ENCODE measurements at places on chromosomes 11 and 22.
A peak's percentile ranks its signal among the peaks of the same experiment; 100 is the strongest.

DNA sequence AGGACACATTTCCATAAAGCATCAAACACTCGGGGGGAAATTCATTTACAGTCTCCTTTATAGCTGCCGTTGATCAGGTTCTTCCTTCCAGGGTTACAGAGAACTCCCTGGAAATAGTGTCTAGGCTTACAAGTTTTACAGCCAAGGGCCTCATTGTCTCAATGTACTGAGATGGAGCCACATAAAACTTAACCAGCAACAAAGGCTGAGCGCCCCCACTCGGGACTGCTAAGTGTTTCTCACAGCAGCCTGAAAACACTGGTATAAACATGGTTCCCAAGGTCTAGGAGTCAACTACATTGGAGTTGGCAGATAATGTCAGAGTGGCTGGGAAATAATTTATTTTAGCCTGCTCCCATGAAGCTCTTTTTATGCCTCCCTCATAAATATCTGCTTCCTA lies 686.2 kb downstream of the OPCML start:
- DNase-seq = no peak

- no peak for DNase-seq
These were observed 133.5 kb downstream of the CNTN5 start for GRCh38 chr11:99154277-99154676.

DNA sequence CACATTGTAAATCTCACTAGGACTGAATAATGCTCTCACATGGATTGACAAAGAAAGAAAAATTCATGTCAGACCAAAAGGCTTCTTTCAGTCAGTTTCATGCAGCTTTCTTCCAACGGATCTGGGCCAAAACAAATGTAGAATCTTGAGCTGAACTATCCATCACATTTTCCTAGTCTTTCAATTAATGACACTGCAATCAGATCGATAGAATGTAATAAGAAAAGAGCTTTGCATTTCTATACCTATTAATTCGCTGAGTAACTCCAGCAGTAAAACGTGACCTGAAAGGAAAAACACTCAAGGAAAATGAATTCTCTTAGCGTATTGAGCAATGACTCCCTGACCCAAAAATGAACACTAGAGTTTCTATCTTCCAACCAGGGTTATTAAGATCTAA lies 194.8 kb upstream of the BLID start:
- no peak for DNase-seq

DNA sequence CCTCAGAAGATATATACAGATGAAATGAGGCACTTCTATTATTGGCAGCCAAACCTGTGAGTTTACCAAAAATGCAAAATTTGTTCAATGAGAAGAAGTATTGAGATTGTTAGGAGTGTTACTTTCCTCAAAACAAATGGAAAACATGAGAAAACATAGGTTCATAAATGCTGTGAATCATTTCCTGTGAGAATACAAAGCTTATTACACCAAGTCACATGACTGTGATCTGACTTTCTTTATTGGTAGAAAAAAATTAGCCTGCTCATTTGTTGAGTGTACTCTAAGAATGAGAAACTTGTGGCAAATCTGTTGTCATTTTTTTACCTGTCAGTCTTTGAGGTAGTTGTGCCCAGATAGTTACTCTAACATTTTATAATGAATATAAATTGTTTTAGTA lies 215.1 kb downstream of the TMEM135 start:
- DNase-seq = no peak

GRCh38 chr11:107998761-107999160 lies 9.9 kb upstream of the CUL5 start:
- no peak for DNase-seq

GRCh38 chr11:93536101-93536861 lies 6.9 kb downstream of the SMCO4 start:
- no peak for DNase-seq

DNA sequence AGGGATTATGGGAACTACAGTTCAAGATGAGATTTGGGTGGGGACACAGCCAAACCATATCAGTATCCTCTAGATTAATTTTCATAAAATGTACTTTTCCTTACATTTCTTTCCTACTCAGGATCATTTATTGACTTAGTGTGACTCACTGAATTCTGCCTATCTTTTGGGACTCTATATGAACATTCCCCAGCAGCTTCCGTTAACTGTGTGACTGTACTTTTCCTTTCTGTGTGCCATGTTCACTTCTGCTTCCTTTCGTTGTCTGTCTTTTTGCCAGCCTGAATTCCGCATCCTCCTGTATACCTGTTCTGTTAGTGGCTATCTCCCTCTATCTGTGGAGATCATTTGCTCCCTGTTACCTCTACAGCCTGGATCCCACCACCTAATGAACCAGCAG lies 48.8 kb downstream of the SPECC1L start:
- DNase-seq = no peak

DNA sequence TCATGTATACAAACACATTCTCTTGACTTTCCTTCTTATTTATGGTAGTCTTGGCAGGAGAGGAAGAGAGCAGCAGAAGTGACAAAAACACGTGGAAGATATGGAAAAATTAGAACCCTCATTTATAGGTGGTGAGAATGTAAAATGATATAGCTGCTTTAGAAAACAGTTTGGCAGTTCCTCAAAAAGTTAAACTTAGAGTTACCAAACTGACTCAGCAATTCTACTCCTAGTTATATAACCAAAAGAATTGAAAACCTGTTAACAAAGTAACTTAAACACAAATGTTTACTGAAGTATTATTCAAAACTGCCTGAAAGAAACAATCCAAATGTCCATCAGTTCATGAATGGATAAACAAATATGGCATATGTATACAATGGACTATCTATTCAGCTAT lies 16.8 kb downstream of the NUCB2 start:
- DNase-seq = no peak

- no peak for DNase-seq
These were observed 14.7 kb downstream of the IGLL1 start for GRCh38 chr22:23565305-23565914.

GRCh38 chr11:15825976-15826650 lies 530.2 kb downstream of the SOX6 start:
- no peak for DNase-seq

DNA sequence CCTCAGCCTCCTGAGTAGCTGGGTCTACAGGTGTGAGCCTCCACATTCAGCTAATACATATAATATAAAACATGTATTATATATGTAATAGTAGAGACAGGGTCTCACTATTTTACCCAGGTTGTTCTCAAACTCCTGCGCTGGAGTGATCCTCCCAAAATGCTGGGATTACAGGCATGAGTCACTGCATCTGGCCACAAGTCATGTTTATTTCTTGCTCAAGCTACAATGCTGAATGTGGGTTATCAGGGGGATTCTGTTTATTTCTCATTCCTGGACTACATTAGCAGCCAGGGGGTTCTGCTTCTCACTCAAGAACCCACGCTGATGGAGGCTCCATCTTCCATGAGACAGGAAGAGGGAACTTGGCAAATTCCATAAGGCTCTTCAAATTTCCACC lies 24.8 kb downstream of the FOLR3 start:
- no peak for DNase-seq

- no peak for DNase-seq
These were observed 4.7 kb downstream of the HARBI1 start for GRCh38 chr11:46612326-46612725.

- no peak for DNase-seq
These were observed 5.6 kb downstream of the NECTIN1 start for GRCh38 chr11:119723243-119723951.

GRCh38 chr22:36286096-36286957 lies 33.4 kb downstream of the APOL1 start:
- peak; percentile 47 for DNase-seq

- DNase-seq = no peak
These were observed 181.2 kb downstream of the CSNK2A3 start for GRCh38 chr11:11171854-11172253.

DNA sequence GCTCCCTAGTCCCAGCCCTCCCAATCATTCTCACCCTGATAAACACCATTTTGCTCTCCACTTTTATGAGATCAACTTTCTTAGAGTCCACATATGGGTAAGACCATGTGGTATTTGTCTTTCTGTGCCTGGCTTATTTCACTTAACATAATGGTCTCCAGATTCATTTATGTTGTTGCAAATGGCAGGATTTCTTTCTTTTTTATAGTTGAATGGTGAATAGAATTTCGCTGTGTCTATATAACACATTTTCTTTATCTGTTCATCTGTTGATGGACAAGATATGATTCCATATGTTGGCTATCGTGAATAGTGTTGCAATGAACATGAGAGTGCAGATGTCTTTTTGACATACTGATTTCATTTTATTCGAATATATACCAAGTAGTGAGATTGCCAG lies 367.4 kb upstream of the ARHGAP42 start:
- DNase-seq = no peak

DNA sequence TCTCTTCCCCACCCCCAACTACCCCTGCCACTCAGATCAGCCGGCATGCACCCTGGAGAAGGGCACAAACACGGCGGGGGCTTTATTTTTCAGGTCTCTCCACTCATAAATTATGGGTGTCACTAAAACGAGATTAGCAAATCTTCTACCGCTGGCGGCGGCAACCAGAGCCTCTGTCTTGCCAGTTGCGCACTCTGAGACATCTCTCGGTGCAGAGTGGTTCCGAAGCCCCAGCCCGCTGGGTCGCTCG lies 125.3 kb upstream of the C11orf58 start:
- DNase-seq = no peak

GRCh38 chr22:46728470-46728869 lies 9.6 kb downstream of the CERK start:
- no peak for DNase-seq

DNA sequence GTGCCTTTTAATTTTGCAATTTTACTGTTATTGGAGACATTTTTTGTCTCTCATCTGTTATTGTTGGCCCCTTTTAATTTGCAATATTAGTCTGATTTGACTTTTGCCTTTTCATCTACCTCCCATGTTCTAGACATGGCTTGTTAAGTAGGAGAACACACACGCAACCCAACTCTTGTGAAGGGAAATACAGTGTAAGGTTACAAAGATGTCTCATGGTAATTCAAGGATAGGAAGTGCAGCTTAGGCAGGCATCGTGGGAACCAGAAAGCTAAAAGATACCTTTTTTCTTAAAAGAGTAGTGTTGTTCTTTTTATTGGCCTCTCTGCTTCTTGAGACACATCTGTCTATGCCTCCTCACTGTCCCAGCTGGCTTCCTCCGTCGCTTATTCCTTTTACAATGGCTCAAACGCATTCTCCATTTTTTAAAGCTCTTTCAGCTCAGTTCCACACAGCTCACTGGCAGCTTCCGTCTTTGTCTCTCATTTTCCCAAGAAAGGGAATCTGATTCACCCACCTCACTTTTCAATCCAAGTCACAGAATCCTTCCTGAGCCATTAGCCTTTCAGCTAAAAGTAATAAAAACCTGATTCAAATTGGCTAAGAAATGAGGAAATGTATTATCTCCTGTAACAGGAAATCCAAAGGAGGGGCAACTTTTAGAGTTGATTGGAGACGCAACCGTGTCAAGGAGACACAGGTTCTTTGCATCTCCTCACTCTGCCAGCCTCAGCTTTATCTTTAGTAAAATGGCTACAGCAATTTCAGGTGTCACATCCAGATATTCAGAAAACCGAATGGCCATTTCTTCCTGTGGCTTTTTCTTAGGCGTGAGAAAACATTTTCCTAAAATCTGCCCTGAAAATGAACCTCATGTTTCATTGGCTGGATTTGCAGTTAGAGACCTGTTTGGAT lies 57.2 kb downstream of the SIK2 start:
- DNase-seq = no peak

- DNase-seq = peak; percentile 37
These were observed 9.3 kb downstream of the CD44 start for GRCh38 chr11:35148163-35148837.

- peak; percentile 9 for DNase-seq
These were observed at the start of gene CAVIN3 for GRCh38 chr11:6320411-6321155. CAVIN3 (minus strand) TSS chr11:6320501; CDS start chr11:6320476, 25 bp downstream.

DNA sequence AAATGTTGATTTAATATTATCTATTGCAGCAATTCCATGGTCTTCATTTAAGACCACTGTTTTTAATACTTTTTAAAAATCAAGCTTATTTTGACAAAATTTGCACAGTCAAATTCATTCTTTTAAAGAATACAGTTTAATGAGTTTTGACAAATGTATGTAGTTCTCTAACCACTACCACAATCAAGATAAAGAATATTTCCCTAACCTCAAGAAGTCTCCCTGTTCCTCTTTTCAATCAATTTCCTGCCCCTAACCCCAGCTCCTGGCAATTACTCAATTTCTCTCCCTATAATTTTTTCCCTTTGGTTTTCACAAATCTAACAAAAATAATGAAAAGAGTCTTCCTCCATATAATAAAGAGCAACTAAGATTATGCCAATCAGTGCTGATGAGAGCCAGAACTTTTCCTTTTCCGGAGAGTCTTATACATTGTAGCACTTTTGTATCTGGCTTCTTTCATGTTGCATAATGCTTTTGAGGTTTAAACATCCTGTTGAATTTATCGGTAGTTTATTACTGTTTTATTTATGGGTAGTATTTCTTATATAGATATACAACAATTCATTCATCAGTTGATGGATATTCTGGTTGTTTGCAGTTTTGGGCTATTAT lies 231.7 kb downstream of the AASDHPPT start:
- no peak for DNase-seq

Measured in activated T-cell treated with anti-CD3 and anti-CD28 coated beads, Interleukin-2, amount 50 U/mL, for 4 hours (primary cell).